ENCODE measurements at places on chromosomes 4 and X.

- no peak for DNase-seq
Measured at GRCh38 chr4:118389721-118390120, 36.9 kb upstream of the PRSS12 start.

DNA sequence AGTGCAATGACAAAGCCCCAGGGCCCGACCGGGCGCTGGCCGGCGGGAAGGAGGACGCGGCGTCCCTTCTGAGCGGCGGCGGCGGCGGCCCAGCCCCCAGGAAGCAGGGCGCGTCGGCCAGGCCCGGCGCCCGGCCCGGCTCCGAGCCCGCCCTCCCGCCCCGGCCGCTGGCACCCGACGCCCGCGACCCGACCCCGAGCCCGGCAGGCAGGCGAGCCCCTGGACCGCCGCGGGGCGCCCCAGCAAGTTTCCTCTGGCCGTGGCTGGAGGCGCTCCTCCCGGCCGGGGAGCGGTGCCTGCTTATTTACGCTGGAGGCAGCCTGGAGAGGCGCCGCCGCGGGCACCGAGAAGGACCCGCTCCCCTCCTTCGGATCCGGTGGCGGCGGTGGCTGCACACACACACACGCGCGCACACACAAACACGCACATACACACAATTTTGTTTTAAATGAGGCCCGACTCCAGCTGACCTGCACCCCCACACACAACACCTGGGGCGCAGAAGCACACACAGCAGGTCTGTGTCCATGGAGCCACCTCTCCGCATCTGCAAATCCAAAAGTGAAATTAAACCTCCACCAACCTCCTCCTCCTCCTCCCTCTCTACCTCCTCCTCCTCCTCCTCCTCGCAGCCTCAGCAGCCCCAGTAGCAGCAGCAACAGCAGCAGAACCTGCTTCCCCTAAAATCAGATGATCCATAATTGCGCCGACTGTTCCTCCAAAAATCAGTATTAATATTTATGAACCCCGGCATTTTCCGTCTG is 669 bp downstream of the IRF2 start:
- no peak for DNase-seq

- DNase-seq, result no peak
Measured at GRCh38 chr4:123480706-123481418, 84.3 kb downstream of the SPRY1 start.

DNA sequence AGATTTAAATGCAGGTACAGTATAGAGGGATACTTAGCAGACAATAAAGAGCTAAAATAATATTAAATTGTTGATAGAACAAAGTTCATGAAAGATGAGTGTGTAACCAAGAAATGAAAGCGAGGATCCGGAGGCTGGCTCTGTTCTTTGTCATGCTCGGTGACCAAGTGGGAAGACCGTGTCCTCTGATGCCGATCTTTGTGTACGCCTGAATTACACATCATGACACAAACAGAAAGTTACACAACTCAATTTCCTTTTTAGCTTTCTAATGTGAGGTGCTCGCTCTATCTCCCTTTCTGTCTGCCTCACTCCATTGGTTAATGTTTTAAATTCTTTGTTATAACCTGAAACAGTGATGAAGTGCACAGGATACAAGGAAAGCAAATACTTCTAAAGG is 114.8 kb upstream of the NEIL3 start:
- DNase-seq, result no peak

GRCh38 chr4:54509057-54509456 is 148.7 kb upstream of the KIT start:
- no peak for DNase-seq

DNA sequence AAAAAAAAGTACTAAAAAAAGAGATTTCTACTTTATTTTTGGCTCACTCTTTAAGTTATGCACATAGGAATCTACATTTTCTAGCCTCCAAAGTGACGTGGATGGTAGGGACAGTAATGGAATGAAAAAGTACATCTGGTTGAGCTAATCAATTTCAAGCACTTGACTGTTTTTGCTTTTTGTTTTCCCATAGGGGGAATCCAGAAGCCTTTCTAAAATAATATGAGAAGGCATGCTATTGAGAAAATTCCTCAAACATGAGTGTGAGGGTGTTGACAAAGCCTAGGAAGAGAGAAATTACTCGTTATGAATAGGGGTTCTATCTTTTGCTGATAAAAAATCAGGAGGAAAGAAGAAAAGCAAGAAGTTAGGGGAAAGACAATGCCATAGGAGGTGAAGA is 242.5 kb upstream of the PUDP start:
- no peak for DNase-seq

DNA sequence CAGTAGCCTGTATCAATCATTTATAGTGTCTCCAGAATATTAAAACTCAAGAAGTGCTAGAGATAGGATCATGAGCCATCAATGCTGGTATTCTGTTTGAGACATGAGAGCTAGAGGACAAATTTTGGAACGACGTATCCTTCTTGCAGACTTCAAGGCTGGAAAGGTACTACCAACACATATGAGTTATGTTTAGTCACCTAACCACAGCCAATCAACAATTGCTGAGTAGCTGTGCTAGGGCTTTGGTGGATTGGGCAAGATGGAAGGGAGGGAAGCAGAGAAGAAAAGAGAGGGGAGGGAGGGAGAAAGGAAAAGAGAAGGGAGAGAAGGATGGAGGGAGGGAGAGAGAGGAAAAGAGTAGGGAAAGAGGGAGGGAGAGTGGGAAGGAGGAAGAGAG is 21.6 kb upstream of the RAI2 start:
- no peak for DNase-seq

Measured in chondrocyte (in vitro differentiated cells).